Caki2 (cell line): ENCODE measurements at places on chromosomes 4 and X. TPM values are rescaled to one million over a fixed set of nuclear protein-coding genes. Genes with fewer than 3 reads are reported as not detected.
A peak's percentile ranks its signal among the peaks of the same experiment; 100 is the strongest.

Gene RTL5
- total RNA-seq = 0.27 and 0.90 TPM in 2 replicates

Gene FRG2
- not detected in 2 replicates for total RNA-seq

Gene NDST3
- total RNA-seq = 3.0 TPM in 1 of 2 replicates, not detected in the other

Gene AKAP14
- 0.14 TPM in 1 of 2 replicates, not detected in the other for total RNA-seq

Gene SLC7A11
- 50.0 and 55.9 TPM in 2 replicates for total RNA-seq

Gene WAS
- 2.7 TPM in 1 of 2 replicates, not detected in the other for total RNA-seq

- no peak for DNase-seq
These were observed 231.7 kb downstream of the C4orf33 start for GRCh38 chr4:129327637-129328036.

GRCh38 chr4:170009291-170009690, 16.9 kb downstream of the MFAP3L start:
- DNase-seq = no peak

DNA sequence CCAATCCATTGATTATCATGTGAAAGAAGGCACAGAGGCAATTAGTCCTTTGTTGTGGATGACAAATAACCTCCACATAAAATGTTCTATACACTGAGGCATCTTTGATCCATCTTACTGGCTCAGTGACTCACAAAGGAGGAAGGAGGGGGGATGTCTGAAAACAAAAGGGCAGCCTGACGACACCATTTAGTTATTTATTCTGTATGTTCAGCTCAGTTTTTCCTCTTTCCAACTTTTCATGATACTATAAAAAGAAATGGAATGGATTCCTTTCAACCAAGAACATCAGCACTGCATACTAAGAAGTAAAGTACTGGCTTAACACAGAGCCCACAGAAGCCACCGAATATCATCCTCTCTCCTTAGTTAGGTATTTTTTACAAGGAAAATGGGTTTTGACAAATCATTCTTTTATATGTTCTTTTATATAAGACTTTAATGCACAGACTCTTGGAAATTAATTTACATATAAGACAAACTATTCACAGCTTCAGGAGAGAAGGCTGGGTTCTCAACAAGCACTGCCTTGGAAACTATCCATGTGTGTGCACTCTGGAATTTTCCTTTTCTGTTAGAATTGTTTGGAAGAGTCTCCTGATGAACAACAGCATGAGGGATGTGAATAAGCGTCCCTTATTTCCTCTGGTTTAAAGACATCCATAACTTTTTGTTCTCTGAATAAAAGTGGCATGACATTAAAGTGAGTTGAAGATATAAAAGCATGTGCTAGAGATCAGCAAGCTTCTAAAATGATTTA, 135.6 kb downstream of the TSPAN5 start:
- DNase-seq = no peak

- peak; percentile 6 for DNase-seq
These were observed 35.3 kb upstream of the WAS start for GRCh38 chrX:48648336-48648751.

DNA sequence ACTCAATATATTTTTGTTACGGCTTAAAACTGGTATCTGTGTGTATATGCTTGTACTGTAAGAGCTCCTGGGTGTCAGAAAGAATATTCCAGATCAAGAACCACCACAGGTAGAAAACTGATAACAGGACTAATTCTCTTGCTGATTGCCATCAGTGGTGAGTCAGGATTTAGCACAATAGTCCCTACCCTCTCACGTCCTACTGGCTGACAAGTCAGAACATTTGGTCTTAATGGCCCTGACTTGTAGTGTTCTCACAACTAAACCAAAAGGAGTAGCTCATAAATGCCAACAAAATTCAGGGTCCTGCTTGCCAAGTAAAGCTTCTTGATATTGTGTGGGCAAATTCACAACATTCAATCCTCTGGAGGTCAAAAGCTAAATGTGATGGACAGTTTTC, 105.2 kb upstream of the MAB21L2 start:
- no peak for DNase-seq
